EH (cell line): ENCODE measurements at places on chromosomes 16 and 17.

GRCh38 chr16:49848530-49848929, 7.4 kb downstream of the ZNF423 start:
- no peak for DNase-seq

DNA sequence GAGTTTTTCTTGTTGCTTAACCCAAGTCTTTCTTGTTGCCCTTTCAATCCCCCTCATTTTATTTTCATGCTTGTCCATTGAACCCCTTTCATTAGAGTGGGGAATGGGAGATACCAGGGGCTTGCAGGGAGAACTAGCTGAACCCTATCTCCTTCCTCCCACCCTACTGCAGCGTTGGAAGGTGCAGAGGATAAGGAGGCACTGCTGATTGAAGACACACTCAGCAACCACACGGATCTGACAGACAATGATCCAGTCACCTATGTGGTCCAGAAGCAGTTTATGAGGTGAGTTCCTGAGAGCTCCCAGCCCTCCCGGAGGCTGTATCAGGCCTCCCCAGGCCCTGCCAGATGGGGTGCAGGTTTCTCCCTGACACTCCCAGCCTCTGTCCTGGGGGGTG, 32.5 kb downstream of the ANKRD40 start:
- no peak for DNase-seq

DNA sequence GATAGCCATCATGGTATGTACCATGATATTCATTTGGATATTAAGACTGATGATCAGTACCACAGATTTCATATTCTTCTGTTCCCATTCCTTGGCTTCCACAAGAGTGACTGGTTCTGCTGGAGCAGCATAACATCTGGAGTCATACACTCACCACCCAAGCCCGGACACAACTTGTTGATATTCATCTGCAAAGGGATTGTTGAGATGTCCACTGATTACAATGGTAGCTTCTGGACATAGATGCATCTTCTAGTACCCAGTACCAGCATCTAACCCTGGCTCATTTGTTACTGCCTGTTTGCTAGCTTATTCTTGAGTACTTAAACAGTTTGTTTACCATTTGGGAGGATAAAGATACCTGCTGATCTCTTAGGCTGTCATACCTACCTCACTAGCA, 235.7 kb upstream of the AXIN2 start:
- no peak for DNase-seq

DNA sequence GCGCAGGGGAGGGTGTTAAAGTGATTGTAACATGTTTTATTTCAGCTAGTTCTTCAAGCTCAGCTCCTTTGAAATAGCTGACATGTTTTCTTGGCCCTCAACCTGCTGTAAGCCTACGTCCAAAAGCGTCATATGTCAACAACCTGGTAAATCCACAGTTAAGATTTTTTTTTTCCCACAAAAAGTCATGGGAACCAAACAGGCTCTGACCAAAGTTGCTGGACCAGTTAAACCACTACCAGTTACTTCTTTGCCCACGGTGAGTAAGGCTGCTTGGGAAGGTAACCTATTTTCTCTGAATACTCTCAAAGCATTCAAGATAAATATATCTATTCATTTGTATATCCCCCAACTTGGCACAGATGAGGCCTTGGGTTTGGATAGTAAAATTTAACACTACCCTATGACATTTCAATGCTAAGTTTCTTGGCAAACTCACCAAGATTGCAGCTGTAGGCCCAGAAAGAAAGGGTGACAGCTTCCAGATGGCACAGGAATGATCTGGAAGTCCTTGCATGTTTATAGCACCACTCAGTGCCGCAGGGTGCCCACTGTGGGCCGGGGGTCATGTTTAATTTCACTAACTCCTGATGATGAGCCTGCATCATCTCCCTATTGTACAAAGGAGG, 166.2 kb downstream of the XYLT1 start:
- no peak for DNase-seq

DNA sequence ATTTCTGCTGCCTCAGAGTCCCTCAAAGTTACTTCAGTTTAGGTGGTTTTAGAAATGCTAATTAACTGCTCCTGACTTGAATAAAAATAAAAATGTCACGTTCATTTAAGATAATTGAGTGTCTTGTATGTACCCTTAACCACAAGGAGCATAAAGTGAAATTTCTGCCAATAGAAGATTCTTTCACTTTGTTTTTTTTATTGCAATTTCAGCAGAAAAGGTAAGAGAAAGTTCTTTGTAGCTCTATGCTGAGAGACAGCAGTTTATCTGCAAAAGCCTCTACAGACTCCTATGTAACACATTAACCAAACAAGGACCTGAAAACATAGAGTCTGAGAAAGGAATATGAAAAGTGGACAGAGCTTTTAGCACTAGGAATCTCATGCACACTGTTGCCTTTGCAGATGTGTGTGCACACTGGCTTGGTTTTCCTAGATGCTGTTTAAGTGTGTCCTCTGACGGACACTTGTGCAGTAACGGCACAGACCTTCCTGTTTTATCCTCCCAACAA, 11.6 kb downstream of the ARHGAP44 start:
- no peak for DNase-seq

DNA sequence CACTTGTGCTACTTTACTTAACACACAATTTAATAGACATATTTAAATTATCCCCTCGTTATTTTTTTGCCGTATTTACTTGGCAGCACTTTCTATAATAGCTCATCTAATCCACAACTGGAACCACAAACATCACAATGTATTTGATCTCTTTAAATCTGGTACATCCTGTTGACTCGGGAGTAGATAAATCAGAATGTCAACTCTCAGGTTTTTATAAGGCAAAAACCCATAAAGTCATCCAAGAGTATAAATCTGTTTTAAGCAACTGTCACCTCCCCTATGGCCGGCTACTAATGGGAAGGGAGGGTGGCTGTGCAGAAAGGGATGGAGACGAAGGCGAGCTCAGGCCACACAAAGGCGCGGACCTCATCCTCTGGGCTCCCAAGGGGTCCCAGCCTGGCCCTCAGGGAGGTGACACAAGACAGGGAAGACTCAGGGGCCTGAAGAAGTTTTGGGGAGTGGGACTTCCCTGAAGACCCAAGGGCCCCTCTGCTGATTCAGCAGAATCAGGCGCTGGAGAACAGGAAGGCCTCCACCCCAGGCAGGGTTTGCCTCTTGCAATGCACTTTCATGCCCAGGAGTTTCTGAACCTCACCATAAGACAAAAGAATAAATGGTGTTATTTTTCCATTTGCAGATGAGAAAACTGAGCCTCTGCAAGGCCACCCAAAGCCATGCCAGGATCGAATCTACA, 122.5 kb downstream of the ZNF423 start:
- no peak for DNase-seq

GRCh38 chr17:7989781-7990655, 12.4 kb upstream of the GUCY2D start:
- DNase-seq = peak; percentile 69

GRCh38 chr17:70621566-70621965, 452.2 kb downstream of the KCNJ2 start:
- no peak for DNase-seq

GRCh38 chr17:16988749-16989229, 16.9 kb upstream of the TNFRSF13B start:
- no peak for DNase-seq

DNA sequence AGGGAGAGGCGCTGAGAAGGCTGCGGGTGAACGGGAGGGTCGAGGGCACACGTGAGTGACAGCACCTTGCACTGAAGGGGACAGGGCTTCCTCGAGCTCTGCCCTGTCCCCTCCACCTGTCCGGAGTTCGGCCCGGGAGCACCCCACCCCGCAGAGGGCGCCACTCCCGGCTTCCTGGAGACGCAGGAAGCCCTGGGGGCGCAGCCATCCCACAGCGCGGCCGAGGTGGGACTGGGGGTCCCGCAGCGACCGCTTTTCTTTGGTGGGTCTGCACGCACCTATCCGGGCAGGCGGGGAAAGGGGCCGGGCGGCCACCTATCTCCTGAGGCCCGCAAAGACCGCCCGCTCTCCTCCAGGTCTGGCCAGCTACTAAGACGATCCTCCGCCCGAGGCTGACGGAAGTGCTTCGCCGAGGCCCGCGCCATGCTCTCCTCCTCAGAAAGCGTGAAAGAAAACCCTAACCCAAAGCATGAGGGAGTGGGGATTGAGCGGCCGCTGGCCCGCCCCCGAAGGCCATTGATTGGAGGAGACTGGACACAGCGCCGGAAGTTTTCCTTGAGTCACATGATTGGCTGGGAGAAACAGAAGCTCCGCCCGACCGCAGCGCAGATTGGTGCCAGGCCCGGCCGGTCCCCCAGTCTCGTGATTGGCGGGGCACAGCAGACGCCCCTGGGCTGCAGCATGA, 34.4 kb downstream of the DDX19A start:
- DNase-seq = peak; percentile 98

GRCh38 chr16:13992976-13993375, 73.0 kb downstream of the ERCC4 start:
- no peak for DNase-seq

GRCh38 chr17:74532115-74532514, 840 bp upstream of the CD300LB start:
- DNase-seq = no peak

GRCh38 chr16:31427441-31428278, 500 bp downstream of the COX6A2 start:
- DNase-seq = peak; percentile 41

- DNase-seq = no peak
Measured at GRCh38 chr17:81662002-81662401, 4.4 kb downstream of the OXLD1 start.

GRCh38 chr16:13856398-13856797, 63.6 kb upstream of the ERCC4 start:
- DNase-seq = no peak

- peak; percentile 91 for DNase-seq
Measured at GRCh38 chr17:17685775-17686291, 4.6 kb downstream of the RAI1 start.

- DNase-seq = peak; percentile 78
Measured at GRCh38 chr16:88782454-88783390, 2.3 kb downstream of the PIEZO1 start.

DNA sequence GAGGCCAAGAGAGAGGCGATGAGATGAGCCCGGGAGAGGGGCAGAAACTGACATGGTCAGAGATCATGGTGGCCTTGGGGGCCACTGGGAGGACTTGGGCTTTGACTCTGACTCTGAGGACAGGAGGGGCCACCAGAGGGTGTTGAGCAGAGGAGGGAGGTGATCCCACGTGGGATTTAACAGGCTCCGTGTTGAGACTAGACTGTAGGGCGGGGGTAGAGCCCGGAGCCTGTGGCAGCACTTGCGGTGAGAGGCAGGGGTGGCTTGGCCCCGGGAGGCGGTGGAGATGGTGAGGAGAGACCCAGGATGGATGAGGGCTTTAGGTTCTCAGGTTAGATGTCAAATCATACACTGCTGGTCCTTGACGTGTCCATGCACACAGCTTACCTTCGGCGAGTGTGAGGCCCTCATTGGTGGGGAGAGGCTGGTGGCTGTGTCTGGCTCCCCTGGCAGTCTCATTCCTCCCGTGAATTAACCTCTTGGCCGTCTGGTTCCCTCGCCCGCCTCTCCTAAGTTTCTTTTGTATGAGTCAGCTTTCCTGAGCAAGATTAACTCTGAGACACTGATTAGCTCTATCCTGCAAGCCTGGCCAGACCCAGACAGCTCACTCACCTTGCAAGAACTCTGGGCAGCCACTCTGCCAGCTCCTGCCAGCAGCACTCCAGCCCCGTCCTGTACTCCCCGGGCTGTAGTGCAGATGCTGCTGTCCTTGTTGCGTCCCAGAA, 39.7 kb downstream of the VPS35L start:
- DNase-seq = peak; percentile 83

GRCh38 chr16:86466696-86467406, 43.5 kb upstream of the FOXF1 start:
- peak; percentile 73 for DNase-seq

- peak; percentile 47 for DNase-seq
Measured at GRCh38 chr17:9473711-9474110, 101.9 kb downstream of the STX8 start.

DNA sequence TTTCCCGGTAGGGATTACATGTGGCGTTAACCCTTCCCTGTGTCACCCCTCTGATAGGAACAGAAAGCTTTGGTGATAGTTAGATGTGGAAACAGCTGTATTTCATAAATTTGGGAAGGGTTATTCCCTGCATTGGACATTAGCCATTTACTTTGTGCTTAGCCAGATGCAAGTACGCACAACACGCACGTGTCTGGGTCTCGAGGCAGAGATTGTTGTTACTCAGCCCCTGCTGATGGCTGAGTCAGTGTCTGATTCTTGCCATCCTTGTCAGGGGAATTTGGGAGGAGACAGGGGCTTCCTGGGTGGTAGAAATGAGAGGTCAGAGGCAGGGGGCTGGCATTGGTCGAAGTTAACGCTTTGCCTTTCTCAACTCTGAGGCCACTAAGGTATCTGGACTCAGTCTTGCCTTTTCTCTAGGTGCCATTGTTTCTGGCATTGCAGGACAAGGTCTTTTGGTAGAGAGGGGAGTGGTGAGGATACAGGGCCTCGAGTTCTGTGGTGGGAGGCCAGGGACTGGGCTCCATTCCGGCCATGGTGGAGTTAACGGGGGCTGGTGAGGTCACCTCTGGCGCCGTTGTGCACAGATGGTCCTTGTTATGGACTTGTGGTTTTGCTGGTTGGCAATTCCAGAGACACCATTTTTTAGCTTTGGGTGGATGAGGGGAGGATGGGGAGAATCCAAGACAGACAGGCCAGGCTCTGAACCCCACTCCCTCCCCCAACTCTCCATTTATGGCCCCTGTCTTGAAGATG, 8.2 kb downstream of the MMP2 start:
- peak; percentile 90 for DNase-seq

DNA sequence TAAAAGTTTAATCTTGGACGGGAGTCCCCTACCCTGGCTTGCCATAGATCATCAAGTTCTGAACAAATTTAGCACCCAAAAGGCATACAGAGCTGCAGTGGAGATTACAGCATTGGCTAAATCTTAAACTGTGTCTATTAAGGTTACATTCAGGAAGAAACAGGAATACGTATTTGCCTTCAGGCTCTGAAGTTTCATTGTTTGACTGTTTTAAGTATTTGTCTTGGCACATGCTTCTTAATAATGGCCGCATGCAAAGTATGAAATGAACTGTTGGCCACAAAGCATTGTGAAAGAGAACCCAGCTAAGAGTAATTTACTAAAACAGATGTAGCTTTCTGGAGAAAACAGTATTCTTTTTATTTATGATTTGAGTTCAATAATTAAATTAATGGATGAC, 63.9 kb upstream of the CNEP1R1 start:
- peak; percentile 63 for DNase-seq

DNA sequence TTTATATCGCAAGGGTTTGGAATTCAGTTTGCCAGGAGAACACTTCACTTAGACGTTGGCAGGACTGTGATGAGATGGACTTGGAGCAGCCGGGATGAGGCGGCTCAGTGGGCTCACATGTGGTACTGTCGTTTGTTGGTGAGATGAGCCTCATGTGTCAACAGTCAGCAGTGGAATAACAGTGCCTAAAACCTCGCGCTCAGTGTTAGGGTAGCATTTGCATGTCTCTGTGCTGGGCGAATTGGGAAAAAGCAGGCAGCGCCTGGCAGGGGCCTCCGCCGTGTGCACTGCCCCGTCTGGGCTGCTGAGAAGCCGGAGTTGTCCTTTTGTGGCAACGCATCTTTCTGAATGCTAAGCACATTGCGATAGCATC, 49.7 kb downstream of the CRISPLD2 start:
- no peak for DNase-seq
